ENCODE measurements at places on chromosomes 6 and 20.

GRCh38 chr6:10479939-10480700 is 41.0 kb upstream of the GCNT2 start:
- DNase-seq = no peak

GRCh38 chr6:148954461-148954860 is 207.6 kb downstream of the UST start:
- DNase-seq = no peak

GRCh38 chr6:3292431-3293197 is 33.9 kb downstream of the PSMG4 start:
- DNase-seq = no peak

DNA sequence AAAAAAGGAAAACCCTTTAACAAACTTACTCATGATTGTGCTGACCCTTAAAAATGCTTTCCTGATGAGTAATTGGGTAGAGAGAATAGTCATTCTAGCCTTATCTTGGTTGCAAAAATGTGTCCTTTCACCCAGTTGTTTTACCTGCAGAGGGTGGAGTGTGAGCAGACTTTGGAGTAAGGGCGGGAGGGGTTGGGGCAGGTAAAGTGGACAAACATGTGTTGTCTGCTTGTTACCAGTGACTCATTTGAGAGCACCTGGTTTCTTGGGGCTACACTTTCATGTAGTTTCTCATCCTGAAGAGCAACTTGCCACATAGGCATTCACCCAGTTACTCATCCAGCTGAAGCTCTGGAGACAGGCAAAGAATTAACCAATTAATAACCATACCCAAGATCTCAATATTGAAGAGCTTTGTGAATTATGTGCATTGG is 121.1 kb downstream of the TNFRSF21 start:
- no peak for DNase-seq

DNA sequence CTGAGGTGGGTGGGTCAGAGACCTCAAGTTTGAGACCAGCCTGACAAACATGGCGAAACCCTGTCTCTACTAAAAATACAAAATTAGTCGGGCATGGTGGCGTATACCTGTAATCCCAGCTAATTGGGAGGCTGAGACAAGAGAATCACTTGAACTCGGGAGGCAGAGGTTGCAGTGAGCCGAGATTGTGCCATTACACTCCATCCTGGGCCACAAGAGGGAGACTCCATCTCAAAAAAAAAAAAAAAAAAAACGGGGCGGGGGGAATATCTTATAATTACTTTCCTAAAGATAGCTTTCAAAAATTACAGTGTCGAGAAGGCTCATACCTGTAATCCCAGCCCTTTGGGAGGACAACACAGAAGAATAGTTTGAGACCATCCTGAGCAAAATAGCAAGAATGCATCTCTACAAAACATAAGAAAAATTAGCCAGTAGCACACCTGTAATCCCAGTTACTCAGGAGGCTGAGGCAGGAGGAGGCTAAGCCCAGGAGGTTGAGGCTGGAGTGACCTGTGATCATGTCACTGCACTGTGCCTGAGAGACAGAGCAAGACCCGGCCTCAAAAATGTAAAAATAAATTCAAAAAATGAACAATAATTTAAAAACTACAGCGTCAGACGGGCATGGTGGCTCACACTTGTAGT is 25.8 kb downstream of the CBFA2T2 start:
- no peak for DNase-seq
